B cell (primary cell): ENCODE measurements at places on chromosomes 7 and 10.

- no peaks in the 10 kb centered on the region for H3K27me3 ChIP-seq
- DNase-seq: no peak
- H3K36me3 ChIP-seq: no peaks in the 10 kb centered on the region
- no peak overlapping the region for H3K27ac ChIP-seq
- no peak overlapping the region for H3K4me3 ChIP-seq
These were observed 29.1 kb downstream of the CELF2 start for GRCh38 chr10:11046776-11047160.

DNA sequence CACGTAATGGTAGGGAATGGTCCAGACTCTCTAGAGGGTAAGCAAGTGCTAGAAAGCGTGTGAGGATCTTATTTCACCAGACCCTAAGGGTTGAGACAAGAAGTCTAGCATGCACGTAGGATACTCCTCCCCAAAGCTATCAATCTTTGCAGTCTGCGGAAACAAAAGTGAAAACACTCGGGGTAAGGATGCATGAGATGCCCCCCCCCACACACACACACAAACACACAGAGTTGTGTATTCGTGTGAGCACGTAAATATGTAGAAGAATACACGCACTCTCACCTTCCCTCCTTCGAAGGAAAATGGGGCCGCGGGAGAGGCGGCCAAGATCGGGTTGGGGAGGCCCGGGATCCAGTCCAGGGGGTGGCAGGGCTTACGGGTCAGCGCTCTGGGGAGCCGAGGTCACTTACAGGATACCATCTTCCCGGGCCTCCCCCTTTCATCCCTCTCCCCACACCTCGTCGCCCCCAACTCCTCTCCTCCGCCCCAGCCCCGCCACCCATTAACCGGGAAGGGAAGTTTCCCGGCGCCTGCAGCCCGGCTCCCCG is 455 bp downstream of the CUL2 start:
- H3K27ac ChIP-seq: peak overlapping the region; percentile 98
- no peaks in the 10 kb centered on the region for H3K36me3 ChIP-seq
- DNase-seq: peak; percentile 50
- H3K4me1 ChIP-seq: peaks cover 29% of the 10 kb centered on the region

- no peaks in the 10 kb centered on the region for H3K36me3 ChIP-seq
- H3K27ac ChIP-seq: peak within 1 kb of the TSS; percentile 88
- no peaks in the 10 kb centered on the region for H3K27me3 ChIP-seq
- H3K4me3 ChIP-seq: peak within 1 kb of the TSS; percentile 94
- H3K4me1 ChIP-seq: peaks cover 34% of the 10 kb centered on the region
These were observed at the start of the genes ACTR3C and LRRC61 for GRCh38 chr7:150322833-150323681. TSS of gene ACTR3C (minus strand) at chr7:150323545. CDS start at chr7:150295296, 28,249 bp downstream. TSS of gene LRRC61 (plus strand) at chr7:150323355. CDS start at chr7:150336862, 13,507 bp downstream.

- H3K4me3 ChIP-seq: no peak overlapping the region
- no peaks in the 10 kb centered on the region for H3K36me3 ChIP-seq
- no peaks in the 10 kb centered on the region for H3K4me1 ChIP-seq
- no peaks in the 10 kb centered on the region for H3K27me3 ChIP-seq
- DNase-seq: no peak
These were observed 140.0 kb upstream of the NRBF2 start for GRCh38 chr10:62993121-62993520.

GRCh38 chr7:87148332-87148955 is 3.8 kb upstream of the DMTF1 start:
- H3K27me3 ChIP-seq: no peaks in the 10 kb centered on the region
- H3K36me3 ChIP-seq: no peaks in the 10 kb centered on the region
- H3K4me3 ChIP-seq: no peak overlapping the region
- no peak overlapping the region for H3K27ac ChIP-seq
- H3K4me1 ChIP-seq: peaks cover 20% of the 10 kb centered on the region

- H3K4me1 ChIP-seq: no peaks in the 10 kb centered on the region
- H3K27me3 ChIP-seq: no peaks in the 10 kb centered on the region
These were observed 157.9 kb upstream of the GRB10 start for GRCh38 chr7:50940621-50941020.

DNA sequence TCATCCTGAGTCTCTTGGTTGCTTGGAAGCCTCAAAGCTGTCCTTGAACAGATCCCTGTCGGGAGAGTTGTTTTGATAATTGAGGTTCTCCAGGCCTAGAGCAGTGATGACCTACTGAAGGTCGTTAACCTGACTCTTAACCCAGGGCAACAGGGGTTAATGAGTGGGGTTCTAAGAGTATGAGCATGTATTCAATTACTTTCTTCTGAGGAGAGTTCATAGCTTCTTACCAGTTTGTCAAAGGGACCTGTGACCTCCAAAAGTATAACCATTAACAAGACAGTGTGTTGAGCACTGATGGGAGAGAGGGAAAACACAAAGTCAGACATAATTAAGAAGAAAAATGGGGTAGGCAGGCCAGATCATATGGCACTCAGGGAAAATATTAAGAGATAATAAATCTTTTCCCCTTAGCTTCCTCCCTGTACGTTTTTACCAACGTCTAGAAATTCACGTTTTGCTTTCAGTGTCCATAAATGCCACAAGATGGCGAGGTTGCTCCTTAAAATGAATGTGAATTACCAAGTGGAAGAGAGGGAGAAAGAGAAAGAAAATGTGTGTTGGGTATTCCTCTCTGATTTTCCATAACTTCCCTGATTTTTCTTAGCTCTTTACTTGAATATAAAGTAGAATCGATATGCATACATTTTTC is 97.6 kb downstream of the SUGCT start:
- no peak overlapping the region for H3K4me3 ChIP-seq
- no peaks in the 10 kb centered on the region for H3K27me3 ChIP-seq
- no peak overlapping the region for H3K27ac ChIP-seq
- peak; percentile 8 for DNase-seq

DNA sequence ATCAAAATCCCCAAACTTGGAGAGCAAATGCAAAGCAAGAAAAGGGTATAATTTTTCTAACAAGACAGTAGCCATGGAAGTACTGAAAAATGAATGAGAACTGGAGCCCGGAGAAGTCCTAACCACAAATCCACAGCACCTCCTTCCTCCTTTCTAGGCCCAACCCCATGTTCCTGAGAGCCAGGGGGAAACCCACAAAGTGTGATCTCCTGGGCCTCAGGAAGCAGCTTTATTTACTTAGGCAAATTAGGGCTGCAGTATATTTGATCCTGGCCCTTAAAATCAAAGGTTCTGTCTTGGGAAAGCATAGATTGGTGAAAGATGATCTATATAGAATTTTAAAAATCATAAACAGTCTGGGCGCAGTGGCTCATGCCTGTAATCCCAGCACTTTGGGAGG is 103.0 kb downstream of the DOCK4 start:
- DNase-seq: no peak
- H3K36me3 ChIP-seq: no peaks in the 10 kb centered on the region
- H3K27ac ChIP-seq: no peak overlapping the region
- no peaks in the 10 kb centered on the region for H3K27me3 ChIP-seq

DNA sequence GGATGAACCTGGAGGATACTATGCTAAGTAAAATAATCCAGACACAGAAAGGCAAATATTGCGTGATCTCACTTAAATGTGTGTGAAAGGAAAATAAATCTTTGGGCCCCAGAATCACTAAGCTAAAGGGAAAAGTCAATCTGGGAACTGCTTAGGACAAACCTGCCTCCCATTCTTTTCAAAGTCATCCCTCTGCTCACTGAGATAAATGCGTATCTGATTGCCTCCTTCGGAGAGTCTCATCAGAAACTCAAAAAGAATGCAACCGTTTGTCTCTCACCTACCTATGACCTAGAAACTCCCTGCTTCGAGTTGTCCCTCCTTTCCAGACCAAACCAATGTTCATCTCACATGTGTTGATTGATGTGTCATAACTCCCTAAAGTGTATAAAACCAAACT is 40.1 kb upstream of the LAMB4 start:
- no peak for DNase-seq
- no peaks in the 10 kb centered on the region for H3K36me3 ChIP-seq
- no peaks in the 10 kb centered on the region for H3K4me1 ChIP-seq
- no peak overlapping the region for H3K4me3 ChIP-seq
- H3K27me3 ChIP-seq: peaks cover under 1% of the 10 kb centered on the region

DNA sequence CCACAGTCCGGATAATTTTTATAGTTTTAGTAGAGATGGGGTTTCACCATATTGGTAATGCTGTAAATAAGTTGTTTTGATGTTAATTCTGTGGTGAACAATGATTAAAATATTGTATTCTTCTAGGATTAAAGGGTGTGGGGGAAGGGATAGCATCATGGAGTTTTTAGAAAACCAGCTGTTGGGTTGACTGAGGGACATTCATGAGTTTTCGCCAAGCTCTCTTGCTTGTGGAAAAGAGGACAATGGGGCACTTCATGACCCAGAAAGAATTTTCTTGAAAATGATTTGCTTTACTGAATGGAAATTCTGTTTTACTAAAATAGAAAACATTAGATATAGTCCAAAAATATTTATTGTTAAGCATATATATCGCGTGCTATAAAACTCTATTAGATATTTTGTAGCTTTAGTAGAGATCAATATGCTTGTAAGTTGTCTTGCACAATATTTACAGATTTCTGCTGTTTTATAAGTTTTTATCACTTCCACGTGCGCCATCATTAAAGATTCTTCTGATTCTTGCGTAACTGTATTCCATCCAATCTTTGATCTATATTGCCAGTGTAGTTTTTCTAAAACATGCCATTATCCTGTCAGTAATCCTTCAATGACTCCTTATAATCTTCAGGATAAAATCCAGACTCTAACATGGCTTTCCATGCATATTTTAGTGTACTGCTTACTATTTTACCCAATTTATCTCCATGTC is 41.8 kb downstream of the LCOR start:
- no peak for DNase-seq
- no peaks in the 10 kb centered on the region for H3K27me3 ChIP-seq
- peaks cover 6% of the 10 kb centered on the region for H3K36me3 ChIP-seq
- peaks cover 10% of the 10 kb centered on the region for H3K4me1 ChIP-seq
- no peak overlapping the region for H3K4me3 ChIP-seq
- no peak overlapping the region for H3K27ac ChIP-seq

GRCh38 chr10:25036381-25036780 is 20.0 kb downstream of the THNSL1 start:
- no peak overlapping the region for H3K27ac ChIP-seq
- no peaks in the 10 kb centered on the region for H3K27me3 ChIP-seq
- DNase-seq: no peak

GRCh38 chr10:15213461-15213861 is 45.0 kb upstream of the NMT2 start:
- no peaks in the 10 kb centered on the region for H3K36me3 ChIP-seq
- DNase-seq: no peak

DNA sequence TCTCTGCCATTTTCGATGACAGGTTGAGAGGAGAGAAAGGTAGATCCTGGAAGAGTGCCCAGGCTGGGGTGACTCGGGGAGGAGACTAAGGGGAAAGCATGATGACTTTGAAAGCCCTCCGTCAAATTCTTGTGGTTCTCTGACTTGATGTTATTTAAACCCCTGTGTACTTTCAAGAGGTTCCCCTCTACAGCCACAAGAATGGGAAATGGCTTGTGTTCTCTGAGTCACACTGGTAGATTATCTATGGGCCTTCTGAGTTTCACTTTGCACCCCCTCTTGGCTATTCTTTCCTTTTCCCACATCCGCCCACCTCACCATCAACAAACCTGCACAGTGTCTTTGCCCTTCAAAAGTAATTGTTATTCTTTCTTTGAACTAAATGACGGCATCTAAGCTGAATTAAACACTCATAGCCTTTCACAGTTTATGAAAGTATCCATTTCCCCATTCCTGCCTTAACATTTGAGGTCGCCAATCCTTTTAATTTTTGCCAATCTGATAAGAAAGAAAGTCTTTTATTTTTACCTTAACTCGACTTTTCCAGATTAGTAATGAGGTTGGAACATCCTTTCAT is 24.1 kb downstream of the PRF1 start:
- no peaks in the 10 kb centered on the region for H3K36me3 ChIP-seq
- no peak overlapping the region for H3K4me3 ChIP-seq
- H3K4me1 ChIP-seq: peaks cover 41% of the 10 kb centered on the region

GRCh38 chr10:127148066-127148932 is 48.1 kb downstream of the INSYN2A start:
- no peaks in the 10 kb centered on the region for H3K4me1 ChIP-seq
- no peak for DNase-seq
- H3K4me3 ChIP-seq: no peak overlapping the region
- H3K27ac ChIP-seq: no peak overlapping the region

GRCh38 chr10:62561151-62561550 is 187.0 kb downstream of the ZNF365 start:
- H3K27ac ChIP-seq: no peak overlapping the region
- H3K4me1 ChIP-seq: peaks cover 6% of the 10 kb centered on the region
- no peak for DNase-seq
- H3K4me3 ChIP-seq: no peak overlapping the region

- no peak overlapping the region for H3K27ac ChIP-seq
- no peaks in the 10 kb centered on the region for H3K36me3 ChIP-seq
- H3K27me3 ChIP-seq: peaks cover 29% of the 10 kb centered on the region
- H3K4me3 ChIP-seq: peak overlapping the region; percentile 19
- DNase-seq: no peak
These were observed 506 bp downstream of the CTTNBP2 start for GRCh38 chr7:117872561-117873309.

GRCh38 chr7:117656806-117657205 is 177.0 kb downstream of the CFTR start:
- H3K36me3 ChIP-seq: no peaks in the 10 kb centered on the region
- no peak for DNase-seq
- H3K27ac ChIP-seq: no peak overlapping the region
- no peaks in the 10 kb centered on the region for H3K27me3 ChIP-seq

- no peaks in the 10 kb centered on the region for H3K36me3 ChIP-seq
- H3K4me1 ChIP-seq: peaks cover 5% of the 10 kb centered on the region
- peak; percentile 10 for DNase-seq
- H3K27me3 ChIP-seq: no peaks in the 10 kb centered on the region
- no peak overlapping the region for H3K27ac ChIP-seq
These were observed 30.7 kb downstream of the ANKIB1 start for GRCh38 chr7:92276460-92276864.

- no peak overlapping the region for H3K4me3 ChIP-seq
- H3K36me3 ChIP-seq: no peaks in the 10 kb centered on the region
- H3K27ac ChIP-seq: no peak overlapping the region
- H3K27me3 ChIP-seq: no peaks in the 10 kb centered on the region
These were observed 16.3 kb downstream of the ZNF804B start for GRCh38 chr7:88775838-88776237.

DNA sequence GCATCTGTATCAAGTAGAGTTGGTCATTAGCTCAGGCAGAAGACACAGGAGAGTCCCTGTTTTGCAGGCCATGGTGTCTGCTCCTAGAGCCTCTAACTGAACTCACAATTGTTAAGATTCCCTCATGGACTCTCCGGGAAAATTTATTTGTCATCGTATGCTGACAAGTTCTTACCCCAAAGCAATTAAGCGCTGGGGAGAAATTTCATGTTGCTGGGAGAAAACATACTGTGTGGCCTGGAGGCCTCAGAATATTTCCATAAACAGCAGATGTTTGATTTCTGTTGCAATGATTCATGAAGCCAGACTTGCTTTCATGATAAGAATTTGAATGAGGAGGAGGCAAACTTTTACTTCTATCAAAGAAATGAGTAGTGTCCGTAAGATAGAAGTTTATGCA is 583.2 kb downstream of the GATA3 start:
- H3K27ac ChIP-seq: no peak overlapping the region
- H3K36me3 ChIP-seq: no peaks in the 10 kb centered on the region
- no peak for DNase-seq
- no peaks in the 10 kb centered on the region for H3K4me1 ChIP-seq

- DNase-seq: no peak
- H3K4me1 ChIP-seq: no peaks in the 10 kb centered on the region
- H3K27ac ChIP-seq: no peak overlapping the region
- H3K36me3 ChIP-seq: no peaks in the 10 kb centered on the region
- no peak overlapping the region for H3K4me3 ChIP-seq
- H3K27me3 ChIP-seq: no peaks in the 10 kb centered on the region
These were observed 148.2 kb downstream of the KCND2 start for GRCh38 chr7:120421151-120421651.
